GM12878 (cell line): ENCODE measurements at places on chromosomes 1 and 21. TPM values are rescaled to one million over a fixed set of nuclear protein-coding genes. Genes with fewer than 3 reads are reported as not detected.
A peak's percentile ranks its signal among the peaks of the same experiment; 100 is the strongest.

DNA sequence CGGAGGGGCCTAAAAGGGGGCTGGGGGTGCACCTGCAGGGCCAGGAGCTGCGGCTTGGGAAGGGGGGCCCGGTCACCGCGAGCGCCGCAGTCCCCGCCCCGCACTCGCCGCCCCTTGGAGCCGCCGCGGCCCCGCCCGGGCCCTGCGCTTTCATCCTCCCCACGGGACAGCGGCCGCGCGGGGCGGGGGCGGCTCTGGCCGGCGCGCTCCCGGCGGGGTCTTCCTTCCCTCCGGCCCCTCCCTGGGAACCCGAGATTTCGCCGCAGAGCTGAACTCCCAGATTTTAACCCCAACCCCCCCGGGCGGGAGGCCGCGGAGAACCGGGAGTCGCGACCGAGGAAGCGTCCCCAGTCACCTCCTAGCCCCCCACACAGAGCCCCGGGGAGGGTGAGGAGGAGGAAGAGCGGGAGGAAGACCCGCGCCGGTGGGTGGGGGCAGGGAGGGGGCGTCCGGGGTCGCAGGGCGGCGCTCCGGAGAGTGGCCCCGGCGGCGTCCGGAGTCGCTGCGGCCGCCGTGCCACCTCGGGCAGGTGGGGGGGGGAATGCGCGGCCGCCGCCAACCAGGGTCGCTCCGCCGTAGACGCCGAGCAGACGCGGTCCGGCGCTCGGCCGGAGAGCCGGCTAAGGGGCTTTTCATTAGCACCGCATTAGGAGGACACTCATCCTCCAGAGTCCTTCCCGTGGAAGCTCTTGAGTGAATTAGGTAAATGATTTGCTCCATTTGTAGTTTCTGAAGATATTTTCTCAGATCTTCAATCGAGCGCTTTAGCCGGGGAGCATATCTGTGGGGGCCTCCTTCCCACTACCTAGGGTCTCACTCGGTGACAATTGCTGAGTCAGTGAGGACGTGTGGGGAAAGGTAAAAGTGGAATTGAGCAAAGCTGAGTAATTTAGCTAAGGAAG, 31.6 kb upstream of the NFIA start:
- no peaks in the 10 kb centered on the region for H3K36me3 ChIP-seq
- H3K4me1 ChIP-seq: no peaks in the 10 kb centered on the region
- peaks cover 5% of the 10 kb centered on the region for H3K27me3 ChIP-seq
- H3K4me3 ChIP-seq: peak overlapping the region; percentile 32; the same call in 1 of the 2 replicates
- DNase-seq: no peak

DNA sequence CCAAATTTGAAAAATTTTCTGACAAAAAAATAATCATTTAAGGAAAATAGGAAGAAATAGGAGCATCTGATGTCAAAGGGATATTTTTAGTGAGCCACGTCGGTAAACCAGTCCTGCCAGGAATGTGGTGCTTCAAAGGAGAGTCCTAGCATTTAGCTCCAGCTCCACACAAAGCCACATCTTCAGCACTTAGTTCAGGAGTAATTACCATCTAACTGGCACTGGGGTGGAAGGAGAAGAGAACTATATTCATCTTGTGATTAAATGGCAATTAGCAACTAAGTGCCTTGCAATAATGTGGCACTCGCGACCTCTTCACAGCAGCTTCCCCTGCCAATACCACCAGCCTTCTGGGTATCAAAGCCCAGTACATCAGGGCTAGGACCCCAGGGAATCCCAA, 409.1 kb downstream of the SETD4 start:
- no peaks in the 10 kb centered on the region for H3K4me1 ChIP-seq
- DNase-seq: no peak
- no peaks in the 10 kb centered on the region; the same call in 1 of the 2 replicates for H3K27me3 ChIP-seq
- no peak overlapping the region for H3K27ac ChIP-seq
- no peak overlapping the region for H3K4me3 ChIP-seq
- H3K36me3 ChIP-seq: no peaks in the 10 kb centered on the region

GRCh38 chr1:52216907-52217458, 75.1 kb downstream of the ZFYVE9 start:
- H3K27me3 ChIP-seq: no peaks in the 10 kb centered on the region
- DNase-seq: no peak
- no peak overlapping the region for H3K4me3 ChIP-seq
- no peaks in the 10 kb centered on the region for H3K4me1 ChIP-seq
- no peaks in the 10 kb centered on the region for H3K36me3 ChIP-seq
- no peak overlapping the region for H3K27ac ChIP-seq

DNA sequence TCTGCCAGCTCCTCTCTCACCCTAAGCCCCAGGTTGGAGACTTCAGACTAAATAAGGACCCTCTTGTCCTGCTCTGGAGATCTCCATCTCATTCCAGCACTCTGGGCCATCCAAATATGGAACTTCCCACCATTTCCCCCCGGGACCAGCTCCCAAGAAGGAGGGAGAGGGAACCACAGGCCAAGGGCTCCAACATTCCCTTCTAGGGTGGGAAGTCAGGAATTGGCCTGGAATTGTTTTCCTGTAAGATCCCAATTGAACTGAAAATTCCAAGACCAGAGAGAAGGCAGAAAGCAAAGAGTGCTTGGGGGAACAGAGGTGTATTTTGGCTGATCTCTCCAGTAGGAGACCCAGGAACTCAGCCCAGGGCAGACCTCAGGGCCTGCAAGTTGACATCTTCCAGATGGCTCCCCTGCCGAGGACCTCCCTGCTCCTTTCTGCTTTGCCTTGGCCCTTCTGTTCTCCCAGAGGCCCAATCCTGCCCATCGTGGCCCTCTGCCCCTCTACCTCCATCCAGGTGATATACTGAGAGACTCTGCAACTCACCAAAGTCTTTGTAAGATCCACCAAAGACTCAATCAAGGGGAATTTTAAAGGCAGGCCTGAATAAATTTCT, 14.9 kb downstream of the CSRP1 start:
- no peak overlapping the region for H3K27ac ChIP-seq
- no peak overlapping the region for H3K4me3 ChIP-seq
- peaks cover 13% of the 10 kb centered on the region; the same call in 1 of the 2 replicates for H3K36me3 ChIP-seq
- no peak for DNase-seq

GRCh38 chr1:186059752-186060151, 315.3 kb downstream of the TPR start:
- no peaks in the 10 kb centered on the region for H3K36me3 ChIP-seq
- H3K27ac ChIP-seq: no peak overlapping the region
- no peak overlapping the region for H3K4me3 ChIP-seq
- no peaks in the 10 kb centered on the region for H3K4me1 ChIP-seq

Gene EFNA3
- 0.81 and 0.95 TPM in 2 replicates for polyA plus RNA-seq

GRCh38 chr1:9867408-9868243, 42.4 kb downstream of the CTNNBIP1 start:
- no peaks in the 10 kb centered on the region for H3K36me3 ChIP-seq
- H3K27ac ChIP-seq: no peak overlapping the region
- peak; percentile 36 for DNase-seq
- H3K4me1 ChIP-seq: peaks cover 22% of the 10 kb centered on the region
- H3K27me3 ChIP-seq: no peaks in the 10 kb centered on the region

Gene HFM1
- not detected in 2 replicates for polyA plus RNA-seq

DNA sequence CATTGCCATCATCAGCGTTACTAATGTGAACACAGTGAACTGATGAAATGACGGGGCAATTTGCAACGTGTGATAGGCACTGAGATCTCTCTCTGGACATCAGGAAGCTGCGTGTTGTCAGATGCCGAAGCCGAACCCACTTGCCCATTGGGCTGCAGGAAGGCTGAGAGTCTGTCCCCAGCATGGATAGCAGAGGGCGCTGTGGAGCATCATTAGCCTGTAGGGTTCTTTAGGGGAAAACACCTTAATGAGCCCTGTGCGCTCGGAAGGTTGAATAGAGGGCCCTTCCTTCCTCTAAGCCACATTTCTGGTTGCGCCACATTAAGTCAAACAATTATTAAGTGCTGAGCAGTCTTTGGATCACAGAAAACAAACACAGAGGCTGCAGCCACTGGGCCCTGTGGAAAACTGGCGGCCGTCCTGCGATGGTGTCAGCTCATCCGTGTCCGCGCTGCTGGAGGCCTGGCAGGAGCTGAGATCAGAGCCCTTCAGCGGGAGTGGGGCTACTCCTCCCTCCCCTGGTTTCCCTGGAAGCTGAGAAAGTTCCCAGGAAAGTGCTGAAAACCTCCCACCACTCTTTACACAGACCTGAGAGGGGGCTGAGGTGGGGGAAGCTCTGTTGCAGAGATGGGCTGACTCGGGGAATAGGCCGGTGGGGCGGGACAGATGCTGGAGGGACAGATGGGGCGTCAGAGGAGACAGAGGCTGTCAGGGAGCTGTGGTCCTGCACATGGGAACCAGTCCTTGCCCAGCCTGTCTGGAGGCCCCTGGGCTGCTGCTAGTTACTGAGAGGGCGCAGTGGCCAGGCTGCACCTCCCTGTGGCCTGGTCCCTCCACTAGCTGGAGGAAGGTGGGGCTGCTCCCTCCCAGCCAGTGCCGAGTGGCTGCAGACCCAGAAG, 12.7 kb downstream of the TFF2 start:
- DNase-seq: no peak
- H3K36me3 ChIP-seq: no peaks in the 10 kb centered on the region
- no peak overlapping the region for H3K27ac ChIP-seq
- no peaks in the 10 kb centered on the region for H3K27me3 ChIP-seq
- peaks cover 13% of the 10 kb centered on the region for H3K4me1 ChIP-seq

Gene LINGO4
- not detected in 2 replicates for polyA plus RNA-seq

Gene GPR61
- polyA plus RNA-seq: 0.76 and 0.84 TPM in 2 replicates

DNA sequence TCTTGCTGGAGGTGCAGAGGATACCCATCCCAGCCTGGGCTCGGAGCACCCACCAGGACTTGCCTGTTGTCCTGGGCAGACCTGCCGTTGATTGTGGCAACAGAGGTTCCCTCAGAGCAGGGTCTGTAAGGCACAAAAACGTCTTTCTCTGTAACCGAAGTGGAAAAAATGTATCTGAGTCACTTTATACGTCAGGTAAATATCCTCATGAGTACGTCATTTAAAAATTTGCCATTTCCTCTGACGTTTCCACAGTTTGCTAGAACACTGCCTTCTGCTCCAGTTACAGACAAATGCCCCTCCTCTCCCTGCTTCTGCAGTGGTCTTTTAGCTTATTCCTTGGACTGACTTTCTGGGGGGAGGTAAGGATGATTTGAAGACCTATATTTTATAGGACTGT, 326.8 kb downstream of the HHAT start:
- no peak for DNase-seq
- no peak overlapping the region for H3K4me3 ChIP-seq
- H3K36me3 ChIP-seq: no peaks in the 10 kb centered on the region
- no peaks in the 10 kb centered on the region for H3K4me1 ChIP-seq

Gene CCDC181
- polyA plus RNA-seq: not detected in 2 replicates

Gene ADGRL2
- polyA plus RNA-seq: 0.15 and 0.53 TPM in 2 replicates

Gene DDOST
- polyA plus RNA-seq: 272 and 274 TPM in 2 replicates

- DNase-seq: no peak
- no peak overlapping the region for H3K27ac ChIP-seq
- no peak overlapping the region for H3K4me3 ChIP-seq
- no peaks in the 10 kb centered on the region for H3K36me3 ChIP-seq
- H3K4me1 ChIP-seq: no peaks in the 10 kb centered on the region
Observed at GRCh38 chr1:206144605-206145004, 27.4 kb upstream of the AVPR1B start.

DNA sequence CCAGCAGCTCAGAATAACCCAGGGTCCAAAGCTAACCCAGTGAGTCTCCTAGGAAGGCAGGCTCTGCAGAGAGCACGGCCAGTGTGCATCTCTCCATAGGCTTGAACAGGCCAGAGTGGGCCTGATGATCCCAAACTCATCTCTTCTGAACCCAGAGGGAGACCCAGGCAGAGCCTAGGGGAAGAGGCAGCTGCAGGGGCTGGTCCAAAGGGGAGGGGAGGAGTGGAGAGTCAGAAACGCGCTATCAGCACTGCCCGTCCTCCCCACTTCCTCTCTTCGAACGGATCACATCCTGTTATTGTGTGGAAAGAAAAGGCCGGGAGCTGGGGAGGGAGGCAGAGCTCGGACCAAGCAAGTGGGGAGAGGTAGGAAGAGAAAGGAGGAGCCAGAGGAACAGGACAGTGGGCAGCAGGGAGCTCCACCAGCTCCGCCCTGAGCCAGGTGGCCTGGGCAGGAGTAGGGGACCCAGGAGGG, 20.2 kb downstream of the TAL1 start:
- H3K4me3 ChIP-seq: no peak overlapping the region
- no peaks in the 10 kb centered on the region for H3K36me3 ChIP-seq
- H3K27ac ChIP-seq: no peak overlapping the region
- DNase-seq: no peak

DNA sequence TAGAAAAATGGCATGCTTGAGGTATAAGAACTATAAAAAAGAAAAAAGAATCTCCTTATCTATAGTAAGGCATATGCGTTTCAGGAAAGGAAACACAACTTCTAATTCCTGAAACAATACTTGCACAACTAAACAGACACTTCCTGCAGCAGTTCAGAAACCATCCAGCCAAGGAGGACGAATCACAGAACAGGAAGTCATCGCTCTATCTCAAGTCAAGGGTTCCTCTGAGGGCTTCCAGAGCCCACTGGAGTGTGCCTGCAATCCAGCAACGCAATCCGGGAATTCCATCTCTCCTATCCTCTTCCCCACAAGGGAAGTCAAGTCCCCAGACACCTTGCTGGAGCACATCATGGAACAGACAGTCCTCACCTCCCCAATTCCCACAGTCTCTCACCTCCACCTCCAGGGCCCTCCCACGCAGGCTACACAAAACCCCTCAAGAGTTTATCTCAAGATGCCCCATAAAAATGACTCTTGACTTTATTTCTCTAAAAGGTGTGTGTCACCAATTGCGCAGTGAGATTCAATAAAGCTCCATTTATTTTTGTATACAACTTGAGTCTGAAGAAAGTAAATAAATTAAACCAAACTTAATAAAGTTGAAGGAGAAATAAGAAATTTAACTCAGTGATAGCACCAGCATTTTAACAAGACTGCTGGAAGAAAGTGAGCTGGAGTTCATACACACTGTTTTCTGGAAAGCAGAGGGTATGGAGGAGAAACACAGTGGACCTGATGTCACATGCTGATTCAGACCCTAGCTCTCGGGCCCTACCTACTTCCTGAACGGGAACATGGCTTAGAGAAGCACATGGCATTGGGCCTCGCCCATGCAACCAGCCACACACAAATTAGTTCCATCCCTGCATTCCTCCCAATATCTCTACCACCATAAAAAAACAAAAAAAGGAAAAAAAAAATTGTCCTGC, 39.9 kb downstream of the SIPA1L2 start:
- H3K36me3 ChIP-seq: no peaks in the 10 kb centered on the region
- H3K4me1 ChIP-seq: peaks cover 8% of the 10 kb centered on the region
- H3K27me3 ChIP-seq: no peaks in the 10 kb centered on the region
- DNase-seq: no peak
- no peak overlapping the region for H3K4me3 ChIP-seq

- H3K4me1 ChIP-seq: peaks cover 7% of the 10 kb centered on the region; the same call in 1 of the 2 replicates
- no peaks in the 10 kb centered on the region for H3K36me3 ChIP-seq
- H3K4me3 ChIP-seq: no peak overlapping the region
- DNase-seq: no peak
- H3K27ac ChIP-seq: no peak overlapping the region
Observed at GRCh38 chr1:229230140-229230892, 40.6 kb upstream of the RAB4A start.

- H3K27me3 ChIP-seq: no peaks in the 10 kb centered on the region
- H3K4me3 ChIP-seq: no peak overlapping the region
- no peaks in the 10 kb centered on the region for H3K4me1 ChIP-seq
- DNase-seq: no peak
- H3K27ac ChIP-seq: no peak overlapping the region
Observed at GRCh38 chr1:201348211-201348566, 29.3 kb downstream of the TNNT2 start.

GRCh38 chr1:46527474-46528296, 23.8 kb downstream of the KNCN start:
- no peak overlapping the region for H3K27ac ChIP-seq
- peaks cover 3% of the 10 kb centered on the region for H3K27me3 ChIP-seq
- DNase-seq: no peak
- H3K36me3 ChIP-seq: no peaks in the 10 kb centered on the region
